ENCODE measurements at places on chromosomes 12 and 14.

DNA sequence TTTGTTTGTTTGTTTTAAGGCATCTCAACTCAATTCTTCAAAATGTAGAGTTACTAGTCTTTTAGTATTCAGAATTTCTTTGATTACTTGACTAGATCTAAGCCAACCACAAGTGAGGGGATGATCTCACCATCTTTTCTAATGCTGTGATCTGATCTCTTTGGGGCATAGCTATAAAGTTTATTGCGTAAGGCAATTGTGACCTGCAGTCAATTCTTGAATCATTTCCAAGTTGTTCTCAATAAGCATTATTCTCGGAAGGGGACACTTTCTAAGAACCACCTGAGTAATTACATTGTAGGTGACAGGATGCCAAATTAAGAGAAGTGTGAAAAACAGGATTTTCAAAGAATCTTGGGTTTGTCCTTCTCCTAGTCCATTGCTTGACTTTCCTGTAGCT, 13.1 kb downstream of the DACT1 start:
- no peak for DNase-seq

DNA sequence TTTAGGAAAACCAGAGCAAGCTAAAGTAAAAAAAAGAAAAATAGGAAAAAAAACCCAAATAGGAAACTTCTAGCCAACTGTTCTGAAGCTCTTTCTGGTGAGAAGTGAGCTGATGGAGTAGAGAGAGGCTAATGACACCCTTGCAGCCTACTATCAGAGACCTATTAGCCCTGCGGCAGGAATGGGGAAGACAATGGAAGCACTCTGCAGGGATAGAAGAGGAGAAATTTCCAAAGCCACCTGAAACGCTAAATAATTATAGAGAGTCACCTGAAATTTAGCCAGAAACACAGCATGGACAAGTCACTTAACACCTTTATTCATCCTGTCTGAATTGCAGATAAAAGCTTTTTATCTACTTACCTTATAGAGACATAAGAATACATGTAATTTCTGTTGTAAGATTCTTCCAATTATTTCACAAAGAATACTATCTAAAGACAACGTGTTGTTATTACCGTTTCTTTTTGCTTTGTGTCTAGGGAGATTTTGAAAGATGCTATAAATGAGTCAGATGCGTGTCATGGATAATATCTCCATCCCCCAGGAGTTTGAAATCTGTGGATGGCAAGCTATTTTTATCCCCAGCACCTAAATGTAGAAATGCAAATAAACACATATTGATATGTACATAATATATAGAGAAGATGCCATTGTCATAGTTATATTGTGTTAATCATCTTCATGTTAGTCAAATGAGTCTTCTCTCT, 138.6 kb downstream of the TPH2 start:
- DNase-seq, result no peak

- no peak for DNase-seq
Measured at GRCh38 chr14:93464271-93464670, 33.5 kb downstream of the UNC79 start.

DNA sequence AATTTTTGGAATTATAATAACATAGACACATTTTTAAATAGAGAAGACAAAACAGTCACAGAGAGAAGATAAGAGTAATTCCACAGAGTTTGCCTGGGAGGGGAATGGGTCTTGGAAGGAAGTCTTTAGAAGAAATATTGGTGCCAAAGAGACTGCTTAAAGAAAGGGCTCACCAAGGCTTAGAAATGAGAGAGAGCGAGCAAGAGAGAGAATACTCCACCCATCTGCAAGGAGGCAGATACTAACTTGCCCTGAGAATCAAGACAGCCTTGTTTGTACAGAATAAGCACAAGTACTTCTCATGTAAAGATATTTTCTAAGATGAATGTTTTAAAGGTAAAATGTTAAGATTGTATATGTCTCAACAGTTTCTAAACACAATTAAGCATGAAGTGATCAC, 165.5 kb downstream of the SLC38A4 start:
- DNase-seq, result no peak

DNA sequence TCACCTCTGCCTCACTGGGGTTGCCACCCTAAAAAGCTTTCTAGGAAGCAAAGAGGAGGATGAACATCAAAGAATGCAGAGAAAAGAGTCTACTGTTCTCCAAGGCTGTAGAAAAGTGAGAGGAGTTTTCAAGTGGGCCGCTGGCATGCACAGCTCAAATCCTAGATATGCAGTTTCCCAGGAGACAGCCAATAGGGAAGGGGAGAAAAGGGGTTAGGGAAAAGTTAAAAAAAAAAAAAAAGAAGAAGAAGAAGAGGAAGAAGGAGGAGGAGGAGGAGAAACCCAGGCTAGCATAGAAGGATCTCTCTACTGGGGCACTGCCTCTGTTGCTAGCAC, 682 bp downstream of the BATF start:
- no peak for DNase-seq

GRCh38 chr14:25929881-25930615, 667.8 kb downstream of the NOVA1 start:
- no peak for DNase-seq

- DNase-seq, result no peak
Measured at GRCh38 chr12:119450771-119451170, 116.2 kb downstream of the CCDC60 start.

- no peak for DNase-seq
Measured at GRCh38 chr14:81435391-81436295, 35.5 kb upstream of the STON2 start.

DNA sequence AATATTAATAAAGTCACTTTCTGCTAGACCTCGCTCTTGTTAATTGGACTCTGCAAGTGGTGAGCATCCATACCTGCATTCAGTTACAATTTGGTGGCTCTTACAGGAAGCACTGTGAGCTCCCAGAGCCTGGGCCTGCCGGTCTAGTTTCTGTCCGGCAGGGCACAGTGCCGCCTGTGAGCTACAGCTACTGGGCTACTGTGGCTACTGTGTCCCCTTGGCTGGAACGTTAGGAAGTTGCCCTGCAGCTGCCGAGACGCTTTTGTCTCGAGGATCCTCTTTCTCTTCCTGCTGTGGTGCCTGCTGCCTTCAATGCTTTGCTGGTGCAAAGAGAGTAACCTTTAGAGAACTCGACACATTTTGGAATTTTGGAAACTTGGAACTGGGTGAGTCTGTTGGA, 44.6 kb upstream of the PTGDR start:
- DNase-seq, result no peak

DNA sequence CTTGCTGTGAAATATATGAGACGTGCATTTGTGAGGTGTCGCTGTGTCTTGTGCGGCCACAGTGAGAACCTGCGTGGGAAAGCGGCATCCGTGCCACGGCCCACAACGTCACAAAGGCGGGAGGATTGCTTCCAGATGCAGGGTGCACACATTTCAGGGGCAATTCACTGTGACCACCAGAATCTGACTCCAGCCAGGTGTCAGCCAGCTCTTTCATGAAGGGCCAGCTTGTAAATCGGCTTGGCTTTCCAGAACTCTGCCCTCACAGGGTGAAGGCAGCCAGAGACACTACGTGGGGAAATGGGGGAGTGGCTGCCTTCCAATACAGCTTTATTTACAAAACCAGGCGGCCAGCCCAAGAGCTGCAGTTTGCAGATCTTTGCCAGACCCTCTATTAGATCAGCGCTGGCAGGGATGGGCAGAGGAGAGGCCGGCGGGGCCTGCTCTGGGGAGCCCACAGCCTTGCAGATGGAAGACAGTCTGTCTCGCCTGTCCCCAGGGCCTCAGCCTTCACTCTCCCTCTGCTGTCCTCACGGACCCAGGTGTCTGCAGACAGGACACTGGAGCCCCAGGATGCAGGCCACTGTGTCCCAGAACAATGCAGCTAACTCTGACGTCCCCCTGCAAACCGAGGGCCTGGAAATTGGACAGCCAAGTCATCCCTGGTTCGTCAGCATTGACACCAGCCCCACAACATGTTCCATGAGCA, 53.5 kb downstream of the ADGRD1 start:
- DNase-seq, result no peak

- peak; percentile 35 for DNase-seq
Measured at GRCh38 chr12:121452340-121452984, 52.5 kb downstream of the RNF34 start.

GRCh38 chr12:24880732-24881131, 68.2 kb downstream of the BCAT1 start:
- no peak for DNase-seq

DNA sequence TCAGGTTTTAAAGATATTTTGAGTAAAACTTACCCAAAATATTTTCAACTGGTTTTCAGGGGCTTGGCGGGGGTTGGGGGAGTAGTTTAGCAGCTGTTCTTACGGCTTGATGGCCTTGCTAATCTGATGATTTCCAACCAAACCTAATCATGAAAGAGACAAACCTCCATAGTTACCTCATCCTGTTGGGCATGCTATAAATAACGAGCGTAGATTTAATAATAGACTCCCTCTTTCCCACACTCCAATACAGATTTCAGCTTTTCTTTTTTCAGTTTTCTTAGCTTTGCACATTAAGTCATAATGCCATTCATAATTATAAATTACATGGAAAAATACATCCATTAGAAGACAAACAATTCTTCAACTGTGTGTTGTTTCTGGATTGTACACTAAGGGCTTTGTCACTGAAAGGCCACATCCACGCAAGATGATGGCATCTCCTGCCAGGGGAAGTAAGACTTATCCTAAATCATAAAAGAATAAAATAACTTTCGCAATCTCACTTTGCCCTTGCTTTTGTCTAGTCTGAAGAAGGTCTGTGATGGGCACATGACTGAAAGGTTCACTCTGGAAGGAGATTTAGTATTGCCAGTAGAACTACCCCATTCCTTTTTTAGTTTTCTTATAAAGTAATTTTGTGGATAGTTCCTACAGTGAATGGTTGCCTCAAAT, 23.2 kb downstream of the ITPR2 start:
- no peak for DNase-seq

DNA sequence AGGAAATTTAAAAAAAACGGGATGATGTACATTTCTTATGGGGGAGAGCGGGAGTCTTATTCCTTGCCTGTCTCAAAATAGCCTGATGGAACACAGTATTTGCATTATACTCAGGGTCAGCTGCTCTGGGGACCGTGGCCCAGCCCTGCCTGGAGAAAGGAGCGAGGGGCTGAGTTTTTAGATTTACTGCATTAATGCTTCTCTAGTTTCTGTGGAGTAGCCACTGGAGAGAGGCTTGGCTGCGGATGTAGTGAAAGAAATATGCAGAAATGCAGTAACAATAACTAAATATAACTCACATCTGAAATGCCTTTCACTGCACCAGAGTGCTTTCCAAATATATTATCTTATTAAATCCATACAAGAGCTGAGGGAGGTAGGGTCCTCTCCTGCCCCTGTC, 87.6 kb upstream of the MAP1LC3B2 start:
- no peak for DNase-seq

- no peak for DNase-seq
Measured at GRCh38 chr12:56996793-56997545, 9.4 kb downstream of the ZBTB39 start.

- peak; percentile 24 for DNase-seq
Measured at GRCh38 chr12:75750716-75751306, 239.4 kb upstream of the KRR1 start.

DNA sequence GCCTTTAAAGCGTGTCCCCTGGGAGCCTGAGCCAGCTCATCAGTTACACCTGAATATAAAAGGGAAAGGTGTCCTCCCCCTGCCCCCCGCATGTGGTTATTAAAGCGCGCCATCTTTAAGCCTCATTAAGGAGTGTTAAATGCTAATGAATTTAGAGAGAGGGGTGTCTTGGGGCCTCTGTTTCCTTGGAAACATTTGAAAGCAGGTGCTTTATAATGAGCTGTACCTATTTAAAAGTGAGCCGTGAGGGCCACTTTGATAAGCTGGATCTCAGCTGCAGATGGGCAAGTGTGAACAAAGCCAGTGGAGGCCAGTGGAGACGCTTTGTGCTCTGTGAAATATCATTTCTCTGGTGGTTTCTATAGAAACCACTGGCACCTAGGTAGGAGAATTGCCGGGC, 84.0 kb downstream of the BEGAIN start:
- DNase-seq, result no peak

GRCh38 chr12:39875721-39876120, 230.2 kb downstream of the SLC2A13 start:
- no peak for DNase-seq

DNA sequence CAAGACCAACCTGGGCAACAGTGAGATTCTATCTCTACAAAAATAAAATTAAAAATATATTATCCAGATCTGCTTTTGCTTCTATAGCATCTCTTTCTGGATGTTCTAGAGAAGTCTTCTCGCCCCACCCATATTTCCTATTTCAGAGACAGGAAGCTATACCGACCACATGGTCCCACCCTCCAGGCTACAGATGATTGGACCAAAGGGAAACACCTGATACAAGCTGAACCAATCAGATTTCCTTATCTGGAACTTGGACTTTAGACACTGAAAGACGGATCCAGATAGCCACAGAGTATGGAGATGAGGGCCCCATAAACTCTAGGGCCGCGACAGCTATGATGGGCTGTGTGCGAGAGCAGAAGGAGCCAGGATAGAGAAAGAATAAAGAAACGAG, 48.7 kb downstream of the CCDC60 start:
- no peak for DNase-seq

DNA sequence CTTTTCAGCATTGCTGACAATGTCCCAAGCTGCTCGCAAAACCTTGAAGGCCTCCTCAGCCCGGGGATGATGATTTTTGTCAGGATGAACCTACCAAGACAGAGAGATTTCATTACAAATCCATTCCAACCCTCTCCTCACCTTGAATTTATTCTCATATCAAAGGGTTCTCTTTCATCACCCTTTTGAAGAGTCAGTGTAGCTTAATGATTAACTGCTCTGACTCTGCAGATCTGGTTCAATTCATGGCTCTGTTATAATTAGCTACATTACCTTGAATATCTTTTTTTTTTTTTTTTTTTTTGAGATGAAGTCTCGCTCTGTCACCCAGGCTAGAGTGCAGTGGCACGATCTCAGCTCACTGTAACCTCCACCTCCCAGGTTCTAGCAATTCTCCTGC, 5.6 kb downstream of the ORMDL2 start:
- no peak for DNase-seq

DNA sequence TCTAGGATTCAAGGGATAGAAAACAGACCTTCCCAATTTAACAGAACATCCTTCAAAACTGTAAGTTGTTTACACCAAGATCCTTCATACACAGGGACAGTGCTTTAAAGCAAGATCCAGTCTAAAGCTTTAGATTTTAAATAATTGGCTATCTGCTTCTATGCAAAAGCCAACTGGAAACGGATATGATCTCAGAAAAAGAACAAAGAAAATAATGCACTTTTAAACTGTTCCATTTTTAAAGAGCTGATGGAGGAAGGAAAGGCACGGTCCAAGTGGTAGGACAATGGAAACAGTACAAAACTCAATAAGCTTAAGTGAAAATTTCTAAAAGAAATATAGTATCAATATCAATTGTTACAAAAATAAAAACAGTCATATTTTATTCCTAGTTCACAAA, 27.7 kb downstream of the LRP6 start:
- DNase-seq, result no peak

DNA sequence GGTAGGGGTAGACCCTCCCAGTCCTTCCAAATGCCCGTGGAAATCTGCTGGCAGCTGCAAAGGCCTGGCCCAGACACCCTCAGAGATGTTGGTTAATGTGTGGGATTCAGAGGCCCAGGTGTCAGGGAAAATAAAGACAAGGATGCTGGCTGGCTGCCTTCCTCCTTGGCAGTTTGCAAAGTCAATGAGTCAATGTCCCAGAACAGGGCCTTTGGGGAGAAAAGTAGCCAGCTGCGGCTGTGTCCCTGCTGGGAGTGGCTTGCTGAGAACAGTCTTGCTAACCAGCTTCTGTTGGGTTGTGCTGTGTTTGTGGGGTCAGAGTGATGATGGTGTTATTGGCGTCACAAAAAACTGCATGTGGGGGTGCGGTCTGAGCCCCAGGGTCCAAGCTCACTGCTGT, 29.2 kb downstream of the GLRX5 start:
- DNase-seq, result no peak

Measured in GM04503 (cell line).